ENCODE measurements at places on chromosomes 2 and 18.

GRCh38 chr18:686339-687111 is 25.9 kb downstream of the ENOSF1 start:
- DNase-seq: no peak

DNA sequence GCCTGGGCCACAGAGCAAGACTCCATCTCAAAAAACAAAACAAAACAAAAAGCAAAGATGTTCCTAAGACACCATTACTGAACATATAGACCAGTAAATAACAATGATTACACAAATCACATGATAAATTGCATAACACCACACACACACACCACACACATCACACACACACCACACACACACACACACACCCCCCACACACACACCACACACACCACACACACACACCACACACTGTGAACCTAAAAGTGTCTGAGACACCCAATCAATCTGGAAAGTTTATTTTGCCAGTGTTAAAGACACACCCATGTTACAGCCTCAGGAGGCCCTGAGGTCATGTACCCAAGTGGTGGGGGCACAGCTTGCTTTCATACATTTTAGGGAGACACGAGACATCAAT is 62.6 kb upstream of the ASAP2 start:
- no peak for DNase-seq

DNA sequence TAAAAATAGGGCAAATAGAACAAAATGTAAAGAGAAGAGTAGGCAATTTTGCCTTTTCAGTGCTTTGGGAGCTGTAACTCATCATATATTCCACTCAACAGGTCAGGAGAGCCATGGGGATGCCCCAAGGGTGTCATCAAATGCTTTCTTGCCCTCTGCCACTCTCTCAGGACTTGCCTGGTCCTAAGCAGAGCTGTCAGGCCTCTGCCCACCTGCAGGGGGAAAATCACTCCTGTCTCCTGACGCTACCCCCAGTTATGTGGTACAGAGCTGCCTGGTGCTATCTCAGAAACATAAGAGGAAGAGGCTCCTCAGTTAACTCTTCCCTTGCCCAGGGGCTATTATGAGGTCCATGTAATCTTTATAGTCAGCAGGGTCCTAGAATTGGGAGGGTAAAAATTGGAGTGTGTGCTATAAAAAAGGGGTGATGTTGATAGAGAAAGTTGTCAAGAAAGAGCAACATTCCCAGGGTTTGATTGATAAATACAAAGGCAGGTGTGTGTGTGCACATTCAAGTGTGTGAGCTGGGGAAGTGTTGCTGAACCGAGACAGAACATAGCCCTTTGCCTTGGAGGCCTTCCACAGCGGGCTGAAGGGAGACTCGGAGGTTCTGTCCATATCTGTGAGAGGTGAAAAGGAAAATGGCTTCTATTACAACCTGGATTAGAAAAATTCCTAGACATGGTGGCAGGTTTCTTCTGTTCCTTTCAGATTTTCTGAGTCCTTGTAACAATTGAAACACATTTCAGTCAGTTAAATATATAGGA is 25.4 kb downstream of the PTPRM start:
- no peak for DNase-seq

DNA sequence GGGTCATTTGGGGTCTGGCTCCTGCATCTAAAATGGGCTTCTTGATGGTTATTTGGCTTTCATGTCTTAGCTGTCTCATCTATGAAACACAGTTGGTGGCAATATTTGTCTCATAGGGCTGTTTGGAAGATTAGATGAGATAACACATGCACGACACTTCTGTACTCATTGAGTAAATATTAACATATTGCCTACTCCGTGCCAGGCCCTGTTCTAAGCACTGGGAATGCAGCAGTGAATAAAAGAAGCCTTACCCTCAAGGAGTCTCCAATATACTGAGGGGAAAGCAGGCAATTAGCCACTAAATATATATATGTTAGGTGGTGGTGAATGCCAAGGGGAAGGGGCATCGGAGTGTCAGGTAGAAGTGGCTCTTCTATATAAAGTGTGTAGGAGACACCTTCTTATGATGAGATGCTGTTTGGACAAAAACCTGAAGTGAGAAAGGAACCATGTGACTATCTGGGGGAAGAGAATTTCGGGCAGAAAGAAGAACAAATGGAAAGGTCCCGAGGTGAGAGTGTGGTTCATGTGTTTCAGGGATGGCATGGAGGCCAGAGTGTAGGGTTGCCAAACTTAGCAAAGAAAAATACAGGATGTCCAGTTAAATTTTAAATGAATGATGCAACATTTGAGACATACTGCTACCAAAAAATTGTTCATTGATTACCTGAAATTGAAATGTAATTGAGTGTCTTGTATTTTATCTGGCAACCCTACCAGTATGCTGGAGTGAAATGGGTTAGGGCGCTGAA is 11.8 kb downstream of the SLC3A1 start:
- DNase-seq: no peak

DNA sequence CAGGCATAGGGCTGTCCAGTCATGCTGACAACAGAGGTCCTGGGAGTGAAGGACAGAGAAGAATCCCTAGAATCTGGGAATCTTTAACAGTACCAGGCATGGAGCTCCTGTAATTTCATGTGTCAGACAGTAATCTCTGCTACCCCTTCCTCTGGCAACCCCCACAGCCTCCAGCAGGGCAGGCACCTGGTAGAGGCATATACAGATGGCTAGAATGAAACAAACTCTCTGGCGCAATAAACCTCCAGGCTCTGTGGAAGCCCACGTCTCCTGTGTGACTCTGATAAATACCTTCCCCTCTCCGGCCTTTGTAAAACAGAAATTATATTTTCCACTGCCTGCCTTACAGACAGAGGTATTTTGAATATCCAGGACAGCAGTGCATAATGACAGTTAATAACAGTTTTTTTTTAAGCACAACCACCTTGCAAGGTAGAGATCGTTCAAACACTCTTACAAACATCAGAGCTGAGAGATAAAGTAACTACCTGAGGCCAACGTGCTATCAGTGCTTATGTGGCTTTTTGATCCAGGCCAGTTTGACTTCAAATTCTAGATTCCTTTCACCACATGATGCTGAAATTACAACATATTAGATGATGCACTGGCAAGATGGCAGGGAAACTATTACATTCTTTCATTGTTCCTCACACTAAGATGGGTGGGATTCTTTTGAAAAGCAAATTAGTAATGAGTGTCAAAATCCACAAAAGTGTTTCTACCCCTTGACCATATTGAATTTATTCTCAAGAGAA is 47.7 kb upstream of the TMEM247 start:
- DNase-seq: no peak

- no peak for DNase-seq
These were observed 98.7 kb downstream of the PIGN start for GRCh38 chr18:62088156-62088555.

- DNase-seq: no peak
These were observed 4.4 kb downstream of the ONECUT2 start for GRCh38 chr18:57439609-57439968.

DNA sequence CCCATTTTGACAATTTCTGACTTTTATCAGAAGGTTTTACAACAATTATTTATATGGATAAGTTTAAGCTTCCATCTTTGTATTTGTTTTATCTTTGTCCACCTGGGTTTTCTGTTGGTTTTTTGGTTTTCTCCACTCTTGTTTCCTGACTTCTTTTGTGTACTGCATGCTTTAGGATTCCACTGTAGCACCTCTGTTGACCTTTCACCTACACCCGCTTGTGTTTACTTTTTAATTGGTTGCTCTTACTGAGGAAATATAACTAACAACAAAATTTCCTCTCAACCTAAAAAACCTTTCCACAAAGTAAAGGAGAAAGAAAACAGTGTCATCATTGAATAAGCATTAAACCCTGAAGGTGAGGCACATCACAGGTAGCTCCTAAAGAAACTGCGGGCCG is 39.8 kb upstream of the TTR start:
- DNase-seq: no peak

DNA sequence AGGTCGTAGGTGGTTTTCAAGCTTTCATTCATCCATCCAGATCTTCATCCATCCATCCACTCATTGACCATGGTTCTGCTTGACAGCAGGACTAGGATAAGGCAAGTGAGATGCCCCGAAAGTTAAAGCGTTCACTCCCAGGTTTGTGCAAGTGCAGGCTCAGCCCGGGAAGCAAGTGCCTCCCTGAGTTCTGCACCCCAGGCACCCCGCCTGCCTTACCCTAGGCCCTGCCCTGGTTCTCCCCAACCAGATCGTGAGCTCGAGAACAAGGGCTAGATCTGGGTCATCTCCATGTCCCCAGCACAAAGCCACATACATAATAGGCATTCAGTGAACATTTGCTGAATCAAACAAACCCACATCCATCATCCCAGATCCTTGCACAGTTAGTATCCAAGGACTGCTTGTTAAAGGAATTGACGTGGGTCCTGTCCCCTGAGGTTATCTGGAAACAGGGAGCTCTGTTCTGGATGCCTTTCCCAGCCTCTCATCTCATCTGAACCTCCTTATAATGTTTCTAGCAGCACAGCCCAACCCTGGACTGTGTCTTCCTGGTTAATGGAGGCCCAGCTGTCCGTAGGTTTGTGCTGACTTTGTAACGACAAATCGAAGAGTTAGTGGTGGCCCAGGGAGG is 116.1 kb upstream of the GPC1 start:
- DNase-seq: no peak

Measured in cortex of kidney (tissue), 1 donor.